ENCODE measurements at places on chromosomes 3 and 15. TPM values are rescaled to one million over a fixed set of nuclear protein-coding genes. Genes with fewer than 3 reads are reported as not detected.

The CD86 gene
- 21.6 TPM for total RNA-seq

The KLHL40 gene
- not detected for total RNA-seq

DNA sequence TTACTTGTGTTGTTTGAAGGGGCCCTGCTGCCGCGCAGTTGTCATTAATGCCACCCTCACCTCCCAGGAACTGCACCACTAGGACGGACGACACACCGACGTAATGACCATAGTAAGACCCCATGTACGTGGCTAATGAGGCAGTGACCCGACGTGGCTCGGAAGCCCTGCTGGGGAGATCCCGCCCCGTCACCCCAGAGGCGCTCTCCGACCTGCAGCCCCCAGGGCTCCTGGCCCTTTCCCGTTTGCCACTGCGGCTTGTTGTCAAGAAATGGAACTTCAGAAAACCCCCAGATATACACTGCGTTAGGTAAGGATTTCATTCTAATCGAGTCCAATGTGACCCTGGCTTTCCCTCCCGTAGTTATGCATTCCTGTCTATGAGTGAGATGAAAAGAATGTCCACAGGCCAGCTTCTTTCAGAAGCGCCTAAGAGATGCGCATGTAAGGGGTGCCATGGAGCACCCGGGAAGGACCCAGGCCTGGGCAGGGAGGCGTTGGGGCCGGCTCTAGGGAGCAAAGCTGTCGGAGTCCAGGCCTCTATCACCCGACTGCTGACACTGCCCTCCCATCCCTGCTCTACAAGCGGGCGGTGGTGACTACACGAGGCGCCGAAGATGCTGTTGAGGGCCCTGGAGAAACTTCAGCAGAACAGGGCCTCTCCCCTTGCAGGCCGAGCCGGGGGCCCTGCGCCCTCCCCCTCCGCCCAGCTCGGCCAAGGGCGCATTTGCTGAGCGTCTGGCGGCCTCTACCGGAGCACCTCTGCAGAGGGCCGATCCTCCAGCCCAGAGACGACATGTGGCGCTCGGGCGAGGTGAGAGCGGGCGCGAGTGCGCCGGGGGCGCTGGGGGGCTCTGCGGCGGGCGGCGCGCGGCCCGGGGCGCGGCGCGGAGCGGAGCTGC is at the start of gene GABRA5:
GABRA5 (plus strand) TSS at position 765 of the 902 bp plus-strand sequence. CDS start 2,187 bp downstream, outside the sequence.
- DNase-seq: no peak

DNA sequence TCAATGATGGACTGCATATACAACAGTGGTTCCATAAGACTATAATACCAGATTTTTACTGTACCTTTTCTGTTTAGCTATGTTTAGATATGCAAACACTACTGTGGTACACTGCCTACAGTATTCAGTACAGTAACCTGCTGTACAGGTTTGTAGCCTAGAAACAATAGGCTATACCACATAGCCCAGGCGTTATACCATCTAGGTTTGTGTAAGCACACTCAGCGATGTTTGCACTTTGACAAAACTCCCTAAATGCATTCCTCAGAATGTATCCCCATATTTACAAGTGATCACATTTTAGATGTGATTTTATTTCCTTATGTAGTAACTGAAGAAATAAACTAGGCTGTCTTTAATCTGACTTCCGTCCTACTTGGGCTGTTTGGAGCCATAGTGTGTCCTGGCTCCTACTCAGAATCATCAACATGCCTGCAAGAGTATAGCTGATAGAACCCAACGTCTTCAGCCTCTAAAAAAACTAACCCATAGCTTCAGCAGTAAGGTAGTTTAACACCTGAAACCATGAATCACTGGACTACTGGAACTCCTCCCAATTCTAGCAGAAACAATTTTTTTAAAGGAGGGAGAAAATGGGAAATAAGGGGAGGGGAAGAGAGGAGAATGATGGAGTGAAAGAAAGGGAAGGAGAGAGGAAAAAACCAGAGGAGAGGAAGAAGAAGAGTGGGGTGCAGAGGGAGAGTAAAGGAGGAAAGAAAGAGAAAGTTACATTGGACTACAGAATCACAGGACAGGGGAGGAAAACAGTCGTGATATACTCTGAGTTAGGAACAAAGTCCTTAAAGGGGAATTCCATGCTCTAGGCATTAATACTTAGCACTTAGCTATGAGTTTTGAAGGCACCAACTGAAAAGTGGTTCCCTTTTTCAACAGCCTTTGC is 67.7 kb upstream of the PLXND1 start:
- DNase-seq: no peak

DNA sequence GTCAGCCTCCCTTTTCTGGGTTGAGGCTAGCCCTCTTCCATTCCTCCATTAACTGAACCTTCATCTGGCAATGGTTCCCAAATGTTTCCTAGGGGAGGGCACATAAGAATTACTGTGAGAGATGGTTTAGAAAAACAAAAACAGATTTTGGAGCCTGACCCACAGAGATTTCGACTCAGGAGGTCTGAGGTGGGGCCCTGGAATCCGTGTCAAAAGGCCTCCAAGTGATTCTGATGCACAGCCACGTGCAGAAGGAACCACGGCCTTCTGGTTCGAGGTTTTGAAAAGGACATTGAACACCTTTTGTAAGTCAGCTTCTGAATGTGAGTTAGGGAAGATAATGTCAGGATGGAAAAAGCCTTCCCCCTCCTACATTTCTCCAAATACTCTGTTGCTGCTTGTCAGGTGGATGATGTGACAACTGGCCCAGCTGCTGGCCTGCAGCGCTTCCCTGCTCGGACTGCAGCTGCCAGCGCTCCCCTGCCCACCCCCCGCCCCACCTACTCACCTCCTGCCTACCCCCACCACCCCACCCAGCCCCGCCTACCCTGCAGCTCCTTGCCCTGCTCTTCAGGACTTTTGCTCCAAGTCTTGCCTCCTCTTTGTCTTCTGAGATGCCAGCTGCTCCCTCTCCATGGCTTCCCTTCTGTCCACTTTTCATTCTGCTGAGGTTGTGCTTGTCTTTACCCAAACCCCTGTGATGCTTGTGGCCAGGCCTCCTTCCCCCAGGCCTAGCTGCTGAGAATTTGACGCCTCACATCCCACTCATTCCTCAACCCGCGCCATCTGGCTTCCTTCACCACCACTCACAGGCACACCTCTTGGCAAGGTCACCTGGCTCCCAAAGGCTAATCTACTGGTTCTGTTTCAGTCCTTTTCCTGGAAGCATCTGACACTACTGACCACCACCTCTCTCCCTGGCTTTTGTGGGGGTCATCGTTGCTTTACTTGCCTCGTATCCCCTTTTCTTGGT is 6.6 kb downstream of the EHD4 start:
- DNase-seq: no peak

- no peak for DNase-seq
These were observed 291.2 kb upstream of the C2CD4B start for GRCh38 chr15:62456011-62456920.

- no peak for DNase-seq
These were observed 7.4 kb upstream of the IQSEC1 start for GRCh38 chr3:13080591-13080990.

GRCh38 chr15:58608711-58609110 is 140.8 kb downstream of the ADAM10 start:
- DNase-seq: no peak
